Stimulated activated CD8-positive, alpha-beta memory T cell treated with anti-CD3 and anti-CD28 coated beads, Interleukin-4, amount 100 ng/mL, for 1 hour (primary cell): ENCODE measurements at places on chromosomes 4 and X.

- DNase-seq: no peak
Measured at GRCh38 chr4:112616984-112617383, 19.7 kb downstream of the ZGRF1 start.

- no peak for DNase-seq
Measured at GRCh38 chr4:648579-649292, 23.4 kb downstream of the PDE6B start.

- no peak for DNase-seq
Measured at GRCh38 chr4:101993842-101994775, 203.6 kb downstream of the BANK1 start.

DNA sequence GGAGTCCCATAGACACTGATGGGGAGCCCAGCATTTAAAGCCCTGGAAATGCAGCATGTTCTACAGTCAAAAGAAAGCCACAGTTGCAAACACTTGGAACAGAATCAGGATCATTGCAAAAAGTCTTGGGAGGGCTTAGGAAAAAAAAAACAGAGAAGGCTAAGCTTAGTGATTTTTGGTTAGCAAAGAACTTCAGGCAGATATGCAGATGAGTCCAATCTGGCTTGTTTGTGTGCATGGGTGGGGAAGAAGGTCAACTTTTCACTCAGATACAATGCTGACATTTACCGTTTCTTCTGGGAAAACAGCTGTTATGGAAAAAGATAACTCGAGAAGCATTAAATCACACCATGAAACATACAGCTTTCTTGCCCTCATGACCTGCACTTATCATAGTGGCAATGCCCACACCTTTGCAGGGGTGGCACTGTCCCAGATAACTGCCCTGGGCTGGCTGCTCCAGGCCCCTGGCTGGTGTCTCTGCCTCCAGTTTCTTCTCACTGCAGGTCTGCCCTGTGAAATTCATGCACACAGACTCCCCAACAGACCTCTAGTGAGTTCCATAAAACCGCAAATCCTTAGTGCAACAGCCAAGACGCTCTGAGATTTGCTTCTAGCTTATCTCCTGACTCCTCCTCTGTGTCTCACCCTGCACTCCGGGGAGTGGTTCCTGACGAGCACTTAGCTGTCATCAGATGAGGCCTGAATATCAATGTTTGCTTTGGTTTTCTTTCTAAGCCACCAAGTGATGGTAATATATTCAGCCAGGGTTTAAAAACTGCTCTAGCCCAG is 99.2 kb downstream of the DRD5 start:
- no peak for DNase-seq

DNA sequence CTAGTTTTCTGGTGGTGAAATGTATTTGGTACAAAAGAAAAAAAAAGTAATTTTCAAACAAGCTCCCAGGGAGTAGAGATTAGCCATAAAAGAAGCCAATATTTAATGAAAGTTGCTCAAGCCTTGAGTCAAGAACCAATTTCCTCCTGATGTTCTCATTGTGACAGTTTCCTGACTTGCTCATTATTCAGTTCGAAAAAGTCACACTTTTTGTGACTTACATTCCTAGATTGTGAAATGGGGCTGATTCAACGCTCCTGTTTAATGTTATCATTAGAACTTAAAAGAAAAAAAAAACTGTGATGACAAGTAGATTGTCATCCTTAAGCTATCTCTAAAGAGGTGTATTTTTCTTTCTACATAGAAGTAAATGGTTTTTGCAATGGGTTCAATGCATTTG is 122.6 kb upstream of the BMPR1B start:
- no peak for DNase-seq

- no peak for DNase-seq
Measured at GRCh38 chrX:133923113-133923512, 62.3 kb downstream of the GPC3 start.

DNA sequence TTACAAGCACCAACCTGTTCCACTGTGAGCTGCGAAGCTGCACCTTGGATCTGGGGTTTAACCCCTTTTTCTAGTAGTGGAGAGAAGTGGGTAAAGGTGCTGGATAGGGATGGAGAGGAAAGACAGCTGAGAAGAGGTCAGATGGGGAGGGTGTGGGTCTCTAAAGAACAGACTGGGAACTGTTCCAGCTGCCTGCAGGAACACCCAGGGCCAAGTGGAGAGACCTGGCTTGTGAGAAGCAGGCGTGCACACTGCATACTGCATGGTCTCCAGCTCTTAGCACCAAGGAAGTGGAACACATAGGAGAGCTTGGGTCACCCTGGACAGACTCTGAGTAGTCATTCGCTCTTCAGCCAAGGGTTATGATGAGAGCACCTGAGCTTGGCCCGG is 16.1 kb downstream of the BCOR start:
- no peak for DNase-seq
